ENCODE measurements at places on chromosomes 5 and 9. TPM values are rescaled to one million over a fixed set of nuclear protein-coding genes. Genes with fewer than 3 reads are reported as not detected.

The PKN3 gene
- 16.1 TPM for total RNA-seq

The CATSPER3 gene
- not detected for total RNA-seq

- no peak for DNase-seq
Measured at GRCh38 chr9:69824499-69825252, 4.1 kb downstream of the CFAP95 start.

- no peak for DNase-seq
Measured at GRCh38 chr9:136700304-136700703, 12.1 kb upstream of the DIPK1B start.

- DNase-seq: no peak
Measured at GRCh38 chr5:173840111-173840983, 47.8 kb upstream of the CPEB4 start.

GRCh38 chr9:115264313-115264712 lies 146.4 kb upstream of the TNC start:
- DNase-seq: no peak

- no peak for DNase-seq
Measured at GRCh38 chr9:98850851-98851729, 43.6 kb downstream of the GALNT12 start.

GRCh38 chr5:415928-416635 lies 26.9 kb upstream of the EXOC3 start:
- peak; percentile 20 for DNase-seq

DNA sequence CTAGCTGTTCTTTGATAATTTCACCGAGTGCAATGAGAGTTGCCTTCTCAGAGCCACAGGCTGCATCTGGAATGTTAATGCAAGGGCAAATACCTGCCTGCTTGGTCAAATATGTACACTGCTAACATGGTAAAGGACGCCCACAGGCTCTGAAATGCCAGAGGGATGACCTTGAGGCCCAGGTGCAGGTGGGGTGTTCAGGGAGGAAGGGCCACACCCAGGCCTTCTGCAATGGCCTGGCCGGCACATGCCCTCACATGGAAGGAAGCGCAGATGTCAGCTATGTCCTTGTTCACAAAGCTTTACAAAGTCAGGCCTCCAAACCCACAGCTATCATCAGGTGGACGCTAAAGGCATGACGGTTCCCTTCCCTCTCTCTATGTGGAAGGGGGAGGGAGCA lies 48.6 kb downstream of the HRH2 start:
- DNase-seq: no peak

DNA sequence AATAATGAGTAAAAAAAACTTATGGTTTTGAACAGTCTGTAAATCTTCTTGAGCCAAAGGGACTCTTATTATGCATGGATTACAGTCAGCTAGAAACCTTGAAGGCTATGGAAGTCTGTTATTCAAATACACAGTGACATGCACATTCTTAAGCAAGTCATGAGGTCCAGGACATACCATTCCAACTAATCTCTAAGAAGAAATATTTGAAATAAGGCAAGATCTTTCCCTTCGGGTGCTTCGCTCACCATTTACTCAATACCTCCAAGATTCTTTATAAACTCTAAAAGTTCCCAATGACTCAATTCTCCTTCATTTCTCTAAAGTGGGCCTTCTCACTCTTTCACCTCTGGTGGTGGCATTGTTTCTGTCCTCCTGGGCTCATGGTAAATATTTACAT lies 811.0 kb downstream of the NR2F1-AS1 start:
- DNase-seq: no peak

- DNase-seq: no peak
Measured at GRCh38 chr9:96884443-96884842, 30.1 kb upstream of the ZNF782 start.

- DNase-seq: peak; percentile 84
Measured at GRCh38 chr5:137888863-137889759, at the start of gene PKD2L2. Gene PKD2L2, plus strand, starts transcription at chr5:137889457. Its CDS starts 35 bp downstream, at chr5:137889492.

DNA sequence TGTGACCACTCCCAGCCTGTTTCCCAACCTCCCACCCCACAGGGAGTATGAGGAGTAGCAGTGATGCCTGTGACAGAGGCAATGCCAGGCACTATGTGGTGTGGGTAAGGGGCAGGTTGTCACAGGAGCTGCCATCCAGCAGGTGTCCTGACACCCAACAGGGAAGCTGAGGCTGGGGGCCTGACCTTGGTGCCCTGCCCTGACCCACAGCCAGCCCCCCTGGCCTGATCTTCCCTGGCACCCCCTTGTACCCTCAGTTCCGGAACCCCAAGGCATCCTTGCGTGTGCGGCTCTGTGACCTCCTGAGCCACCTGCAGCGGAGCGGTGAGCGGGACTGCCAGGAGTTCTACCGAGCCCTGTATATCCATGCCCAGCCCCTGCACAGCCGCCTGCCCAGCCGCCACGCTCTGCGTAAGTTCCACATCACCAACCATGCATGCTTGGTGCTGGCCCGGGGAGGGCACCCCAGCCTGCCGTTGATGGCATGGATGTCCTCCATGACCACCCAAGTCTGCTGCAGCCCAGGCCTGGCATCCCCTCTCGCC lies 14.4 kb downstream of the CARD19 start:
- DNase-seq: no peak

Measured in neural progenitor cell (in vitro differentiated cells).